ENCODE measurements at places on chromosomes 2 and 18.
A peak's percentile ranks its signal among the peaks of the same experiment; 100 is the strongest.

DNA sequence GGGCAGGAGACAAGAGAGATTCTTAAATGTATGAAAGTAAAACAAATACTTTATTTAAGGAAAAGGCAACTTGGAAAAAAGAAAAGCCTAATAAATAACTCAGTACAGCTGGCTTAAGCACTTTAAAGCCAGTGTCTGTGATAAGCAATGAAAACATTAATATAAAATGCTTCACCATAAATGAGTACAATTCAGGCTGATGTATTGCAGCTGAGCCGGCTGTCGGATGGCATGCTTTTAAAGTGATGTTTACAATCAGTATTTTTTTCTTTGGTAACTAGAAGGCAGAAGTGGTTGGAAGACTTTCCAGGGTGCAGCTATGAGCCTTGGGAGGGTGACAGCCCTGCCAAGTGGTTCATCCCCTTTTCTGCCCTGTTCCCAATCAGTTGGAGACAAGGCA lies 58.7 kb upstream of the CELF4 start:
- DNase-seq: no peak

- no peak for DNase-seq
Observed at GRCh38 chr2:13000664-13001363, 284.1 kb downstream of the TRIB2 start.

DNA sequence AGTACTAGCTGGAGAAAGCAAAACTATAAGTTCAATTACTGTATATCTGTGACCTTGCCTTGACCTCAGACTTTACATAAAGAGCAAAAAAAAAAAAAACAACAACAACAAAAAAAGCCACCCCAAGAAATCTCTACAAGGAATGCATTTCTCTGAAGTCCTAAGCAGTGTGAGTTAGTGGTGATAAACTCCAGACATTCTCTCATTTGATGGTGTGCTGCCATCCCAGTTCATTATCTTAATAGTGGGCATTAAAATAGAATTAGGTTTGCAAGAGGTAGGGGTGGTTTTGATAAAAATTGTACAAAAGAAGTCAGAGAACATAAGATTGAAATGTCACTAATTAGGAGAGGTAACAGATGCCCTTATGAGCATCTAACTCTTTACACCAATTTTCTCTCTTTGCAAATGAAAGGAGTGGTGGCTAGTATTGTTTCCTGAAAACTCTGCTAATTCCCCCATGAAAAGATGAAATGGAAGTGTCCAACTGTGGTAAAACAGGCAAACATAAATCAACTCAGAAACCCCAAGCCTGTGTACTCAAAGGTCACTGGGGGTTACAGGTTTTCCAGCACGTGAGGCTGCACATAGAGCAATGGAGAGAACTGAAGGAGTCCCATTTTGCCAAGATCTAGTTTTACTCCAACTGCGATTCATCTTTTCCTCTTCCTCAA lies 131.9 kb downstream of the MEIS1 start:
- DNase-seq: no peak

DNA sequence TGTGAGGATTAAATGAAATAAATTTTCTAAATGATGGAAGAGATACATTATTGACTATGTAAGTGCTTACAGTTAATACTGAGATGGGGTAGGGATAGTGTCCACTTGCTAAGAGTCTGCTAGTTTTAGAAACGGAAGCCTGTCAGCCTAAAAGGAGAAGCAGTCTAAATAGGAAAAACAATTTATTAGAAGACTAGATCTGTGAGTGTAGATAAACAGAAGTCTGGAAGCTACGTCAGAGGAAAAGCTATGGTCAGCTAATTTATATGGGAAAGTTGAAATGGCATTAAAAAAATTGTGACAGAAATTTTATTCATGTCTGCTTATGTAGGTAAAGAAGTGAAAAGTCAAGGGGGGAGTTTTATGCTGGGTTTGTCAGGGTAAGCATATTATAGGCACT lies 1338.4 kb upstream of the CHAC2 start:
- DNase-seq: no peak

DNA sequence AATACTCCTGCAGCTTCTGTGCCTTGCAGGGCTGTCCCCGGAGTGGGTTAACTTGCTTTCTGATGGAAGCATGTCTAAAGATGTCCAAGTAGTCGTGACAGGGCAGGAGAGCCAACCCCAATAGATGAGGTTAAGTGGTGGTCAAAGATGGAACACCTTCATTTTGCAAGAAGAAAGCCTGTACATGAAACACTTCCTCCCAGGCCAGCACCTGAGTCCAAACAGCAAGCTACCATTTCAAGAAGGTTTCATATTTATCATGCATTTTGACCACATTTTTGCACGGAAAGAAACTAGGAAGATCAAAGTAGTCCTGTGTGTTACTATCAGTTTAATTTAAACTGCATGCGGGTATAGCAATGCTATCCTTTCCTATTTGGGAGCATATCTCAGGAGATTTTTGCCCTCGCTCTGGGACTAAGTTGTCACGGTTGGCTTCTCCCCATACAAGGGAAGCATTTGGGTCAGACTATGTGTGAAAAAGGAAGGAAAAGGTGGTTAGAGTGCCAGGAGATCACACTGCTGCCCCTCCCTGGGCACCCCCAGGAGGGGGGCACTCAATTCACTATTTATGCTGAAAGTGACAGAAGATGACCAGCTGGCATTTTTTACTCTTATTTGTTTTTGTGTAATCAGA lies 187.6 kb downstream of the ZNF521 start:
- DNase-seq: no peak

DNA sequence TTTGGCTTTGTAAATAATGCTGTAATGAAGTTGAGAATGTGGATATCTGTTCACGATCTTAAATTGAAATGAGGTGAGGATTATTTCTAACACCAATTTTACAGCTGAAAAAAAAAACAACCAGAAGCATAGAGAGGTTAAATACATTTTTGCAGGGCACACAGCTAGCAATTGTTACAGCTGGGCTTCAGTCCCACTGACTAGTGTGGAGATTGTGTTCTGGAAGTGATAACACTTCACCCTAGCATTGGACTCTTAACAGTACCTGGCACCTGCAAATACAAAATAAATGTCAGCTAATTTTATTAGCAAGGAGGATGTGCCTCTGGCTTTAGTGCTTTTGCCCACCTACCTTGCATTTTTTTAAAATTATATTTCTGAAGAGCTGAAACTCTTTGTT lies 28.8 kb downstream of the CAVIN2 start:
- no peak for DNase-seq

- DNase-seq: no peak
Observed at GRCh38 chr2:175195012-175195411, 13.5 kb upstream of the ATP5MC3 start.

DNA sequence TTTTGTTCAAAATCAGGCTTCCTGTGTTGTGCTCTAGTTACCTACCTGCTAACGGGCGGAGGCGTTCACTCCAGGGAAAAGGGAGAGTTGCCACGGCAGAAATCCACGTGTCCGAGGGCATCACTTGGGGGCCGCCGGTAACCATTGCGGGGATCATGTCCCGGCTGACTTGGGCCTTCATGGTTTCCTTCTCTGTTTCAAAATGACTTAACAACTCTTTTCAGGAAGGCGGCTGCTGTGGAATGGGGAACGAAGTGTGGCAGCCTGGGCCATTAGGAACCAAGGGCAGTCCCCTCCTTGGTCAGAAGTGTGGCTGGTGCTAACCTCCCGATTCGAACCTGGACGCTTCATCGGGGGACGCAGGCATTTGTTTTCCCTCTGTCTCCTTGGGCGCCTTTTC lies 56.8 kb downstream of the INPP5D start:
- DNase-seq: no peak

DNA sequence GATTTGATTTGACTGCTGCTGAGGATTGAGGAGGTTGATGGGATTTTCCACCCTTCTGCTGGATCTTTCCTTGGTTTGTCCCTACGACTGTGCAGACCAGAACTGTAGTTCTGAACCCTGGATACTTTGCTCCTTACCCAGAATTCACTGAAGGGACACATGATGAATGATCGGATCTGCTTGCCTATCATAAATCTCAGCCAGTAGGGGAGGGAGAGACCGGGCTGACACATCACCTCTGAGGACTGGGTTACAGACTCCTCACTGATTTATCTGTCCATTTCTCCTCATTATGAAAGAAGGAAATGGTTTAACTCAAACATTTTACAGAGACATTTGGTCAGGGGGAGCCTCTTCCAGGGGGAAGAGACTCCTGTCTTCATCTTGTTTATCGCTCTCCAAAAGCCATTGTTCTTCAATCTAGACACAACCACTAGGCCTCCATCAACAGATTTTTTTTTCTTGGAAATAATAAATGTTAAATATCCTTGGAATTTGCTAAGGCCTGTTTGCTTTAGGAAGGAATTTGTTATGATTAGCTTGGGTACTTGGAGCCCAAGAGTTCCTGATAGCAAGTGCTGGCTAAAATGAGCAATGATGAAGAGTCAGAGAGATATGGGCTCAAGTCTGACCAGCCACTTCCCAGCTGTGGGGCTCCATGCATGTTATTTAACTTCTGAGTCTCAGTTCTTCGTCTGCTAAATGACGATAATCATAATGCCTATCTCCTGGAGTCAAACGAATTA lies 925.5 kb downstream of the SLC4A3 start:
- DNase-seq: no peak

- DNase-seq: no peak
Observed at GRCh38 chr2:169815849-169816248, 8.9 kb downstream of the METTL5 start.

GRCh38 chr2:97761192-97761591 lies 47.8 kb downstream of the ZAP70 start:
- DNase-seq: no peak

DNA sequence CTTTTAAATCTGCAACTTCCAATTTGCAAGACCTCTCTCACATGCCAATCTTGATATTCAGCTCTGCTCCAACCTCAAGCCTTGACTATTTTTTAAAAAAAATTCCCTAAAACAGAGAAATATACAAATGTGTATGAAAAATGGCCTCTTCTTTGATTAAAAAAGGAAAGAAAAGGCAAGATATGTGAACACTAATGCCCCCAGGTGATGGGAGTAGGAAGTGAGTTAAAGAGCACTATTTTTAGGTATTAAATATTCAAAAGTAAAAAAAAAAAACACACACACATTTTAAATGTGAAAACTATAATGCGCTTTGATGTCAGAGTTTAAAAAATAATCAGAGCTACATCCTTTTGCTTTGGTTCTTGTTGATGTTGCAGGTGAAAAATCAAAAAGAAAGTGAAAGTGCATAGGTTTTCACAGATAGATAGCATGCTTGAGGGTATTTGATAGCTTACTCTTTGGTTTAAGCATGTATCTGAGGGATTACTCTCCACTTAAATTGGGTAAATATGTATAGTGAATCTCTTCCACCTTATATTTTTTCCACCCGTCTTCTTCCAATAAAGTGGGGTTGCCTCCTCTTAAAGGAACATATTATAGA lies 406.0 kb upstream of the POU3F3 start:
- DNase-seq: peak; percentile 4

- no peak for DNase-seq
Observed at GRCh38 chr2:188580738-188581137, 289.1 kb downstream of the GULP1 start.

- no peak for DNase-seq
Observed at GRCh38 chr2:118145207-118145606, 56.9 kb downstream of the INSIG2 start.

- DNase-seq: no peak
Observed at GRCh38 chr2:70907130-70908057, 28.3 kb upstream of the ATP6V1B1 start.

GRCh38 chr2:175832866-175833265 lies 169.2 kb downstream of the LNPK start:
- DNase-seq: peak; percentile 2

GRCh38 chr2:229901819-229902218 lies 20.0 kb downstream of the TRIP12 start:
- no peak for DNase-seq

DNA sequence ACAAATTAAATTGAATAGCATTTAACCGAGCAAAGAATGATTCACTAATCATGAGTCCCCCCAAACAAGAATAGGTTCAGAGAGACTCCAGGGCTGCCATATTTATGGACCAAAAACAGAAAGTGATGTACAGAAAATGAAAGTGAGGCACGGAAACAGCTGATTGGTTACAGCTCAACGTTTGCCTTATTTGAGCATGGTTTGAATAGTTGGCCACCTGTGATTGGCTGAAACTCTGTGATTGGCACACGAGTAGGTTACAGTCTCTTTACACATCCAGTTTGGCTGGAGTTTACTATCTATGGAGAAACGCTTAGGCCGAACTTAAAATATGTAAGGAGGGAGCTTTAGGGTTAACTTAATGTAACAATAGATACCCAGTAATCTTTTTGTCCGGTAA lies 27.0 kb upstream of the DPYSL5 start:
- no peak for DNase-seq

GRCh38 chr2:214881647-214882202 lies 72.2 kb upstream of the BARD1 start:
- no peak for DNase-seq

DNA sequence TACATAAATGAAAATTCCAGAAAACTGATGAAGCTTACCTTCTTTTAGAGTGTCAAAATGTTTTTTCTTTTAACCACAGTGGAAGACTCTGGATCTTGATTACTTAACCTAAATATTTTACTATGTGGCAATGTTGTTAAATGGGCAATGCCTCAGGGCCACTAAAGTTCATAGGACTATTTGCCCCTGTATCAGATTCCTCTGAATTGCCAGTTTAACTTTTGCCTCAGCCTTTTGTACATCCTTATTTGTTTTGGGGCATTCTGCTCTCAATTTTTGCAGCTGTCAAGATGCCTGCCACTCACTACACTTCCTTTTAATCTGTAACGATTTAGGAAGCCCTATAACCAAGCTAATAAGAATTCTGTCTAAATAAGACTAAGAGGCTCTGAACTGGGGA lies 31.7 kb upstream of the SERTAD2 start:
- no peak for DNase-seq

- DNase-seq: no peak
Observed at GRCh38 chr18:74243127-74243526, 48.6 kb downstream of the CYB5A start.

GRCh38 chr2:226429476-226429875 lies 370.1 kb downstream of the IRS1 start:
- no peak for DNase-seq

DNA sequence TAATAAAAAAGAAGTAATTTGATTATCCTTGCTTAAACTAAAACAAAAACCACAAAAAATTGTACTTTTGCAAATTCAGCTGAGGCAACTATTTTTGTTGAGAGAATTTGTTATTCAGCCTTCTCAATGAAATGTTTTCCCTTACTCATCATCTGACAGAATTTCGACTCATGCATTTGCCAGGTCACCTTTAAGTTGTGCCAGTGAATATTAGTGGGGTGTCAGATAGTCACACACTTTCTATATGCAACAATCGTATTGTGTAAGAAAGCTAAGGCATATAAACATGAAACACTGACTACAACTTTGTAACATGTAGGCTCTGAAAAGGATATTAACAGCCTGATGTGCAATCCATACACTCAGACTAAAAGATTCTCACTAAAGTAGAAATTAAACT lies 1653.1 kb upstream of the SLC39A10 start:
- no peak for DNase-seq

DNA sequence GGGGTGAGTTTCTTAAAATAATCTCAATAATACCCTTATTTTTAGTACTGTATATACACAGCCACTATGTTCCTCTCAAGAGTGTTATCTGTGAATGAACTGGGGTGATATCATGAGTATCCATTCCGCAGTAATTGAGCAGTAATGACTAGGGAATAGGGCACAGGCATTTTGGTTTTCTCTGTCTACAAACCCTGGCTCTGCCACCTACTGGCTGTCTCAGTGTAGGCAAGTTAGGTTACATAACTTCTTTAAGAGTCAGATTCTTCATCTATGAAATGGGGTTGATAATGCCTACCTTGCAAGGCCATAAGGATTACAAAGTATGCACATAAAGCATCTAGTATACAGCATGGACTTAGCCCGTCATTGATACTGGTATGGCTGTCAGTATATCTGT lies 555.8 kb downstream of the NRXN1 start:
- DNase-seq: peak; percentile 61

Measured in NCI-H2081 (cell line).